GM23338 (cell line): ENCODE measurements at places on chromosomes 1 and 21. TPM values are rescaled to one million over a fixed set of nuclear protein-coding genes. Genes with fewer than 3 reads are reported as not detected.

- peak; percentile 34 for DNase-seq
These were observed 170.5 kb downstream of the TOMM20 start for GRCh38 chr1:234958066-234958705.

DNA sequence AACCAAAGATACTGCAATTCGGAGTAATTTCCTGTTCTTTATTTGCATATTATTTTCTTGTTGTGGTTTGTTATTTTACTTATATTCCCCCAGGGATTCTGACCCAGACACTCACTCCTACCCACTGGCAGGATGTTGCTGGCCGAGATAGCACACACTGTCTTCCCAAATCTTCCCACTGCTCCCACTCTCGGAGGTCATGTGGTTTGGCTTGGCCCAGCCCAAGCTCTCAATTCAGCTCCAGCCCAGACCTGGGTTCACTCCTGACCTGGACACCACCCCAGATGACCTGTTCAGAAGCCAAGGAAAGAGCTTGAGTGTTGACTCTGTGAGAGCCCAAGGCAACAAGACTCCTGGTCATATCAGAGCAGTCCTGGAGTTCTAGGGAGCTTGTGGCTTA is 1.2 kb upstream of the FAM43B start:
- DNase-seq = no peak

Gene EPS8L3
- total RNA-seq = not detected in 2 replicates

Gene TMEM200B
- 8.7 TPM in 2 replicates for total RNA-seq

DNA sequence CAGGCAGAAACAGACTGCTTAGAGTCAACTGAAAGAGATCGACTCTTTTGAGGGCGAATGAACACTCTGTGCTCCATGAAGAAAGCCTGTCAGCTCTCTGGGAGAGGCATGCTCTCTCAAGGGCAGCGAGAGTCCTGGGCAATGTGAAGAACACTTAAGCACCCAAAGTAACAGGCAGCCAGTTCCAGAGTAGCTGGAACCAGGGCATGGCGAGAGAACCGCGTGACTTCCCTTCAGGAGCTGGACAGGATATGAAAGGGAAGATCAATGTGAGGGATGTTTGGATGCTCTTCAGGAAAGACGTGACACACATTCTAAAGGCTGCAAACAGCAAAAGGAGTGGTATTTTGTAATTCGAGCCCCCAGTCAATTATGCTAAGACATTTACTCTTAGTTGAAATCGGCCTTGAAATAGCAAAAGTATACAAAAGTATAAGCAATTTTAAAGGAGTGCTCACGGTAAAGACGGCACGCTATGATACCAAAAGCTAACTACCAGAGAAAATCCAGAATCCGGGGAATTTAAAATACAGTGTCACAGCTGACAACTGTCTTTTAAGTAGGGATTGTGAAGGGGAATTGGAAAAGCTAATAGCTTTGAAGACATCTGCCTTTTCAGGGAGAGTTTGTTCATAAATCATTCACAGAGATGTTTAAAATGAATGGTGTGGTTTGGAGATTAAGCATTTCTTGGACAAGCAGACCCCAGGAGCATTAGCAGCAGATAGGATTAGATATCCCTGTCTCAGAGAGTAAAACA is 20.8 kb downstream of the ADAMTS5 start:
- peak; percentile 21 for DNase-seq

GRCh38 chr1:107843989-107844388 is 121.0 kb downstream of the VAV3 start:
- DNase-seq = no peak

DNA sequence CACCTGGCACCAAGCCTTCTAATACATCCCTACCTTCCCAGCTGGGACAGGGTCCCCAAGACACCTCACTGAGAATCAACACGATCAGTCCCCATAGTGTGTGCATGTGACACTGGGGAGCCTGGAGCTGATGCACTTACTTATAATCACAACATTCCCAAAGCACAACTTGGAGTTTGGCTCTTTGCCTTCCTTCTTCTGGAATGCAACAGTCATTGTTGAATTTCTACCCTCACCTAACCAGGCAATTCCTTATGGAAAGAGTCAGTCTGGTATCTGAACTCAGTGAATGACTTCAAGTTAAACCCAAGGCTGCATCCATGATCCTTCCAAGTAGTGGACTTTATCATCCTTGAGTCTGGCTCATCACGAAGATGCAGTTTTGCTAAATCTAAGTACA is 86.1 kb downstream of the DSCAM start:
- DNase-seq = no peak

DNA sequence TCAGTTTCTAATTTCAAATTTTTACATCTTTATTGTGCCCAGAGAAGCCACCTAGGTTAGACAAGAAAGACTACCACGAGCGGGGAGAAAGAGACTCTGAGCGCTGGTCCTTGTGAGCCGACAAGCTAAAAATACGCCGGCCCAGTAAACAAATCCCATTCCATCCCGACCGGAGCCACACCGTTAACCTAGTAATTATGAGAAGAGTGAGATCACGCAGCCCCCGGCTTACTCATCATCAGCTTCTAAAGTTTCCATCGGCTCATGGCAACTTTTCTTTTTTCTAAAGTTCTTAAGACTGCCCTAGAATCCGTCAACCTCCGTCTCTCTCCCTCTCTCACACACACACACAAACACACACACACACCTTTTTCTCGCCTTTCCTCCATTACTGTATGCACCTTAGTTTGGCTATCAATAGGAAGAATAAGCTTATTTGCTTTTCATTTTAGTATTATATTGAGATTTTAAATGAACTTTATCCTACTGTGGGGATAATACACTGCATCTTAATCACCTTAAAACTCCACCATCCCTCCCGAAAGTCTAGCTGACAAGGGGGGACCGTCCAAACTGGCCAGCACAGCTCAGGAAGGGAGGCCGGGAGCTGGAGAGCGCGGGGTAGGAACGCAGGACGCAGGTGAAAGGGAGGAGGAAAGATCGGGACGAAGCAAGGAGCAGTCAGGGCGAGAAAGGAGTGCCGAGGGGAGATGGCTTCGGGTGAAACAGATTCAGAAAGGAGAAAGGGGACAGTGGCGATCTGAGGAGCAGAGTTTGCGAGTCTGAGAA is 728 bp downstream of the OTUD7B start:
- peak; percentile 66 for DNase-seq

DNA sequence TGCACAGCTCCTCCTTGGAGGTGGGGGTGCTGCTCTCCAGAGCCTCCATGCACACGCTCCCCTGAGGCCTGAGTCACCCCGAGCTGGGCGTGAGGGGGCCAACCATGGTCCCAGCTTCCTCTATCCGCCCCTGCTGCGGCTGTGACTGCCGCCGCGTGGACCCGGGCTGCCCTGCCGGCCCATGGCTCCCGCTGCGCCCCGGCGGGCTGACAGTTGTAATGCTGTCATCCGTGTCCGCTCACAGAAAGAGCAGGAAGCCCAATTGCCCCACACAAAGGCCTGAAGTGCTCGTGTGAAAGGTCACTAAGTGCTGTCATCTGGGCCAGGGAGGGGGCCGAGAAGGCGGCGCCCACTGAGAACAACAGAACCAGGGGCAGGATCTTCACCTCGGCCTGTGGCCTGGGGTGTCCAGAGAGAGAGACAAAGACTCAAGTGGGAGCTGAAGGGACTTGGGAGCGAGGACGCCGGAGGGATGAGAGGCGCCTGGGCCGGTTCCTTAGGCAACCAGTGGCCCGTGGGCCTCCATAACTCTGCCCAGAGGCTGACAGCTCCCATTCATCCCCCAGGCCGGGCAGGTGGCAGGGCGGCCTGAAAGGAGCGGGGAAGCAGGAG is 31.5 kb downstream of the OLIG1 start:
- DNase-seq = peak; percentile 39

GRCh38 chr1:93853940-93854339 is 25.1 kb downstream of the DNTTIP2 start:
- no peak for DNase-seq
